ENCODE measurements at places on chromosomes 5 and 9. TPM values are rescaled to one million over a fixed set of nuclear protein-coding genes. Genes with fewer than 3 reads are reported as not detected.

- DNase-seq: no peak
Observed at GRCh38 chr9:7862170-7862569, 62.6 kb upstream of the DMAC1 start.

DNA sequence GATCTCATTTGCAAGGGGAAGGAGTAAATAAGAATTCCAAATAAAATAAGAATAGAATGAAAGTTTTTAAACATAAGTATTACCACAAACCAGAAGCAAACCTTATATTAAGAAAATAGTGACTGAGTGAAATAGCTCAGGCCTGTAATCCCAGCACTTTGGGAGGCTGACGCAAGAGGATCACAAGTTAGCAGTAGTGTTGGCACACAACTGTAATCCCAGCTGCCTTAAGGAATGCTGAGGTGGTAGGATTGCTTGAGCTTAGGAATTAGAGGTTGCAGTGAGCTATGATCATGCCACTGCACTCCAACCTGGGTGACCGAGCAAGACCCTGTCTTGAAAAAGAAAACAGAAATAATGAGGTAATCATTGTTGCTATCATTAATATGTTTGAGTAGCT, 47.0 kb downstream of the APC start:
- DNase-seq: no peak

- DNase-seq: peak; percentile 72
Observed at GRCh38 chr9:99465231-99465907, 243.3 kb downstream of the SEC61B start.

- peak; percentile 90 for DNase-seq
Observed at GRCh38 chr9:126611592-126612325, 2.0 kb upstream of the LMX1B start.

GRCh38 chr9:130936285-130937117, 2.5 kb downstream of the FIBCD1 start:
- no peak for DNase-seq

- DNase-seq: no peak
Observed at GRCh38 chr9:135993765-135994500, 32.8 kb upstream of the UBAC1 start.

- DNase-seq: no peak
Observed at GRCh38 chr5:126846344-126846743, 69.4 kb downstream of the LMNB1 start.

DNA sequence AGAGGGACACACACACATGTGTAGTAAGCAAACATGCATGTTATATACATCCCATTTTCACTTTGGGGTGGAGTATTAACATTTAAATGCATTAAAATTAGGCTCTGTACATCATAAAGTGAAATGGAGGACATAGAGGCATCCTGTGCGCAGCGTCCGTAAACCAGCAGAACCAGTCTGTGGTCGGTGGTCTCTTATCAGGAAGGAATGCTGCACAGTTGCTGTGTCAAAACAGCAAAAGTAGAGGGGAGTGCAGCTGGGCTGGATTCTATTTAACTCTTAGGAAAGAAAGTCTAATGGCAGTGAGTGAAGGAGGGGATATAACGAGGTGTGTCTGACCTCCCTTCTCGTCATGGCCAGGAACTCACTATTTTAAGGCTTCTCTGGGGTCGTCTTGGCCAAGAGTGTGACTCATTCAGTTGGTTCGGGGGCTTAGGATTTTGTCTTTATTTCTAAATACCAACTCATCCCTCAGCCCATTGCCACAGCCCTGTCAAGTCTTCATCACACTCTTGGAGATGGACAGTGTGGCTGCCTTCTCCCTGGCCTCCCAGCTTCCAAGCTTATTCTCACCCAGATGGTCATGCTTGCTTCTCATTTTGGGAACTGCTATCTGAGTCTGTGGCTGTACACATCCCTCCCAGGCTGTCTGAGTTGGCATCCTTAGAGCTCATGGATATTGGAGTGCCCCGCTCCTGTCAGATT, 20.1 kb upstream of the CXCL14 start:
- DNase-seq: no peak

GRCh38 chr9:114467910-114468309, 37.4 kb downstream of the WHRN start:
- DNase-seq: no peak

DNA sequence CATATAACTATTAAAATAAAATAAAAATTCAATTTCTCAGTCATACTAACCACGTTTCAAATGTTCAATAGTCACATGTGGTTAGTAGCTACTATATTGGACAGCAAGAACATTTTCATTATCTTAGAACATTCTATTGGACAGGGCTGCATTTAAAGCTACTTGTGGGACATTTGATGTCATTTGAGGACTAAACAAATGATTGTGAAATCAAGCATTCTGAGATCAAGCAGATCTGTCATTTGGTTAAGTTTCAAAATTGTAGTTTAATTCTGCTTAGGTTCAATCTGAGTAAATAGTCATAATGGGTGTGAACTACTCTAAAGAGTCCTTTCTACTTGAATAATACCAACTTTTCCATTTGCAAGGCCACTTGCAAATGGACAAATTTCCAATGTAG, 226.9 kb upstream of the C9orf72 start:
- DNase-seq: no peak

DNA sequence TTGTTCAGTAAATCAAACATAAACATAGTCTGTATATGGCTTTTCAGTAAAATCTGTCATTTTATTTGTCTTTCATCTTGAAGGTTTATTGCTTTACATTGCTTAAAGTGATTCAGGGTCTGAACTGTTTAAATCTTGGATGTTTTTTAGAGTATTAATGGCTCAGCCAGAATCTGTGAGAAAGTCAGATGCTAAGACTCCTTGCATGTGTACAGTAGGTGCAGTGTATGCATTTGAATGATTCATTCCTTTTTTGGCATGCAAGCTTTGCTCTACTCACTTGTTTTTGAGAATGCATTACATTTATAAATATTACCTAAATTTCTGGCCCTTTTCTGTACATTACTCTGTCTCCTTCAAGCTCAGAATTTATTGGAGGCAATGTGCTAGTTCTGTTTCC, 271.0 kb upstream of the RIOK2 start:
- no peak for DNase-seq

DNA sequence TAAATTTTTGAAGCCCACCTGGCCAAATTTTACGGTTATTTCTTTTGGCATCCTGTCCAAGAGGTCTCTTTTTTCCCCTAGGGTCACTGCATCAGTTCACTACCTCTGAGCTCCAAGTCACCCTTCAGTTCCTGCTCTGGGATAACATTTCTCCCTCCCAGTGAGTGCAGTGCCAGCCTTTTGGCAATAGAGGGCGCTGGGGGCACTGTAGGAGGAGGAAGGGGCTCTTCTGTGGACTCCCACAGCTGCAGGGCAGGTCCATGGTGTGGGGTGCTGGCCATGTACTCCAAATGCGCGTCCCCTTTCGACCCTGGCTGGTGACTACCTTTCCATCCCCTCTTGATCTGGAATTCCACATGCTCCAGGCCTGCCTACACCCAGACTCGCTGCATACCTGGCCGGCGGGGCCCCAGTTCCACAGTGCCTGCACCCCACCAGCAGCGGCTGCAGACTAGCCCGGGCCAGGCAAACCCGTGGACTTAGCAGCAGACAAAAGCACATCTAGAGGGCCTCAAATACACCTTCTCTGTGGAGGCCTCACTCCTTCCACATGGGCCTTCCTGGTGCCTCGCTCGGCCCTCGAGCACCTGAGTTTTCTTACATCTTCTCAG, 20.3 kb upstream of the NINJ1 start:
- DNase-seq: peak; percentile 65

DNA sequence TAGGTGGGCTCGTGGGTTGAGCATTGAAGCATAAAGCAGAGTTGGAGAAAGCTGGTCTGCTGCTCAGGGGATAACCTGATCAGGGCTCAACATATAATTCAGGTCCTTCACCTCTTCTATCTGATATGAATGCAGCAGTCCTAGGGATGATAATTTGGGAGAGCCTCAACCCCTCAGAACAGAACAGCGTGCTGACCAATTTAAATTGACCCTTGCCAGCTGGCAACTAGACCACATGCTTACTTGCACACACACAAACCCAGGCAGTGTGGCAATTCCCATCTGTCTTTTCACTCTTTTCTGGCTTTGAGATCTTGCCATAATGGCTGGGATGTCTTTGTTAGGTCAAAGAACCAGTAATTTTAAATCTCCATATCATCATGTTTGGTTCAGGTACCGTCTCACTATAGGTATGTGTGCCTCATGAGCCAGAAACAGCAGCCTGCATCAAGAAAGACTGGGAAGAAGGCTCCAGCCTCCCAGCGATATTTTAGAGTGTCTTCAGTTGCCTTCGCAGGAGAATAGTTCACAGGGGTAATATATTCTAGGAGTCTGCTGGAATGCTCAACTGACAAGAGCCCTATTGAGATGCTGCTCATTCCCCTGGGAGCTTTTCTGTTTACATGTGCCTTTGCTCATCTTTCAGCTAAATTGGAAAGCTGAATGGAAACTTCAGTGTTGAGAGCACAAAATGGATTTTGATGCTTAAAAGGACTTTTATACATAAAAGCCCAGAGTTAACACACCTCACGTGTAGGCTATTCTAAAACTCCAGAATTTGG, 497.6 kb downstream of the RASEF start:
- no peak for DNase-seq

DNA sequence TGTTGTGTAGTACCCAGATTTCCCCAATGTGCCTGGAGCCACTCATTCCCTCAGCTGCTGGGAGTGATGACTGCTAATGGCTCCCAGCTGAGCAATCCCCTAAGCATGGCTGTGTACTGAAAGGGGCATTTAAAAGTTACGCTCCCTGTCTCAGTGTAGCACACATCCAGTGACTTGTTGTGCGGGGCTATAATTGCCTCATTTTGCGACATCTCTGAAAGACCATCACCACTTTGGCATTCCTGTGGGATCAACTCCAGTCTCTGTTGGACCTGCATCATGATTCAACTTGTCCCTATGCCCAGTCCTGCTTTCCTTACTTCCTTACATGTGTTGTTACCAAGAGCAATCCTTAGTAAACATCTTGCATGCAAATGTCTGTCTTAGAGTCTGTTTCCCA, 201.2 kb upstream of the MPDZ start:
- no peak for DNase-seq

DNA sequence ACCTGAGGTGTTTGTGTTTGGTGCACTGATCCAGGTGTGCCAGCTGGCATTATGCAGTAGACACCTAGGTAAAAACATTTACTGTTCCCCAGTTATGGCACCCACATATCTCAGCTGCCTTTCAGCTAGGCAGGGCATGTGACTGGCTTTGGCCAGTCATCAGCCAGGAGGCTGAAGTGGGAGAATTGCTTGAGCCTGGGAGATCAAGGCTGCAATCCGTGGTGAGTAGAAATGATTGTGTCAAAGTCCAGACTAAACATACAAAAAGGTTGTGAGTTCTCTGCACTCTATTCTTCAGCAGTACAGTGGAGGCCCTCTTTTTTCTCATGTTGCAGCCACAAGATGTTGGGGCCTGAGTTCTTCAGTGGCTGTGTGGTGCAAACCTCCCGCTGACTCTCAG, 3.2 kb upstream of the FBLL1 start:
- no peak for DNase-seq

GRCh38 chr5:35374584-35374983, 144.3 kb upstream of the PRLR start:
- DNase-seq: no peak

GRCh38 chr9:5499889-5500398, 10.4 kb upstream of the PDCD1LG2 start:
- peak; percentile 8 for DNase-seq

DNA sequence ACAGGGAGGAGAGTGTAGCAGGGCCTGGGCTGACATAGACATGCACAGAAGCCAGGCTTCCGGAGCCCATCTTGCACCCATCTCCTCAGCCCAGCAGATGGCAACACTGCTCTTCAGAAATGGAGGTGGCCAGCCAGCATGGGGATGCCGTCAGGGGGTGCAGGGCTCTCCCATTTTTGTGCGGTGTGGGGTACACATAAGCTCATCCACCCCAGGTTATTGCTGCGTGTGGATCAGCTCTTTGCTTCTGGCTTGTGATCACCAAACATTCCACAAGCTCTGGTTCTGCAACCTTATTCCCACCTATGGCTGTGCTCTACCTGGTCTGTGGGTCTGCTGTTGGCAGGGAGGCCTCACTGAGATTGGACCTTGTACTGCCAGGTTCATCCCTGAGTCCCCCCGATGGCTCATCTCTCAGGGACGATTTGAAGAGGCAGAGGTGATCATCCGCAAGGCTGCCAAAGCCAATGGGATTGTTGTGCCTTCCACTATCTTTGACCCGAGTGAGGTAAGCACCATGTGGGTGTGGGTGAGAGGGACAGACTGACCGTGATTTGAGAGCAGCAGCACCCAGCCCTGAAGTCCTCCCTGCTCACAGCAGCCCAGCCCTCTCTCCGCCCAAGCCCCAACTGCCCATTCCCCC, 17.3 kb downstream of the SLC22A5 start:
- DNase-seq: peak; percentile 77

DNA sequence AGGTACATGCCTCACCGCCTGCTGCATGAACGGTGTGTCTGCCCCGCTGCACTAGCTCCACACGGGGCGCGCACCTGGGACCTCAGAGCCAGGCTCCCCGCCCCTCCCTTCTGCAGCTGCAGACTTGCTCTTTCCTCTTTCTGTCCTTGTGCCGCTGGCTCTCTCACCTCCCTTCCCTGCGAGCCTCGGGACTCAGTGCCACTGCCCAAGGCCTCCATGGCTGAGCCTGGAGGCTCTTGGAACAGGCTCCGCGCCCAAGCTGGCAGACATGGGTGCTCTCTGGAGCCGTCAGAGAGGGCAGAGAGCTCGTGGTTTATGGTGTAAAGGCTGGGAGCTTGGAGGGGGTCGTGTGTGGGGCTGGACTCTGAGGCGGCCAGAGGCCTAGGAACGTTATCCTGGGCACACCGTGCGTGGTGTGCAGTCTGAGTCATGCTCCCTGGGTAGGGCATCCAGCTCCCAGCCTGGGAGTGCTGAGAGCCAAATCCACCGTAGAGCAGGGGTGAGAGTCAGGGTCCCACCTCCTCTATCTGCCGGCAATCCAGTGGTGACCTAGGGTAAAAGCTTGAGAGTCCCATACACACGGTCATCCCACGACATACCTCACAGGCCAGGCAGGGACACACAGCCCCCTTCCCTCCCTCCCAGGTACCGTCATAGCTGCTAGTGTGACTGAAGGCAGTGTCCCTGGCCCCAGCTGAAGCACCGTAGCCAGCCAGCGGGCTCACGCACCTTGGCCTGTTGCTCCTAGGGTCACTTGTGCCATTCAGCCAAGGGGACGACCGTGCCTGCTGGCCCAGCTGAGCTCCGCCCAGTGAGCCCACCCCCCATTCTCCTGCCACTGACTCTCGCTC, 22.4 kb downstream of the GOLGA2 start:
- no peak for DNase-seq

- peak; percentile 43 for DNase-seq
Observed at GRCh38 chr5:146130440-146131045, 25.2 kb upstream of the PLAC8L1 start.

GRCh38 chr9:78010445-78010844, 21.2 kb downstream of the GNAQ start:
- no peak for DNase-seq

GRCh38 chr5:113060408-113061025, 83.9 kb downstream of the DCP2 start:
- DNase-seq: no peak

GRCh38 chr5:89435347-89435746, 552.4 kb upstream of the MEF2C start:
- DNase-seq: no peak

The NMUR2 gene
- polyA plus RNA-seq: 0.30 TPM

The LCN10 gene
- 3.9 TPM for polyA plus RNA-seq

The PDCD1LG2 gene
- 1.5 TPM for polyA plus RNA-seq

The HMMR gene
- 0.58 TPM for polyA plus RNA-seq

The IL5 gene
- polyA plus RNA-seq: not detected

The PCDHB7 gene
- 0.97 TPM for polyA plus RNA-seq

The GAS1 gene
- 5.8 TPM for polyA plus RNA-seq

The INSL6 gene
- not detected for polyA plus RNA-seq

The SSBP2 gene
- 17.0 TPM for polyA plus RNA-seq
